ENCODE measurements at places on chromosomes 12 and 14.

DNA sequence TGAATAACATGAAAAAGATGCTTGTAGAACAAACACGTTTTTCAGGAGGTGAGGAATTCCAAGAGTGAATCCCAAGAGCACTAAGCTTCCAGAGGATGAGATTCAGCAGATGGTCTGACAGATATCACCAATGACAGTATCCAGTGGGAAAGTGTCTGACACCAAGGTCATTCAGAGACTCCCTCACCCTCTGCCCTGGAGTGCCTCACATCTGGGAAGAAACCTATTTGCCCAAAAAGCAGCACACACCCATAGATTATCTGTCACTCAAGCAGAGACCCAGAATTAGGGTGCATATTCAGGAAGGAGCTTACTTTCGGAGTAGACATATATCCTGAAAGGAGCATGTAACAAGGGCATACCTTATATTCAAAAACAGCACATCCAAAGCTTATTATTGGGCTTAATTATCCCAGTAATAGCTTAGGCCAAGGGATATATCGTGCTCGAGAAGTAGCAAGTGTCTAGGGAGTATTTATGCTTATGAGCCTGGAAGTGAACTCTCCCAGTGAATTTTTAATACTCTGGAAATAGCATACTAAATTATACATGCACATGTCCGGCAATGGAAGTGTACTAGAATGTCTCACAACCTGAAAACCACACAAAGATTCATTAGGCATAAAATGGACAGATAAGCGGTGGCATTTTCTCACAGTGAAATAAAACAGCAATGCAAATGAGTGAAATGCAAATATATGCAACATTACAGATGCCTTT is 998.1 kb upstream of the TMEM132C start:
- H3K4me3 ChIP-seq = no peak overlapping the region
- H3K36me3 ChIP-seq = no peaks in the 10 kb centered on the region
- H3K27me3 ChIP-seq = no peaks in the 10 kb centered on the region
- H3K27ac ChIP-seq = no peak overlapping the region
- no peak for DNase-seq

DNA sequence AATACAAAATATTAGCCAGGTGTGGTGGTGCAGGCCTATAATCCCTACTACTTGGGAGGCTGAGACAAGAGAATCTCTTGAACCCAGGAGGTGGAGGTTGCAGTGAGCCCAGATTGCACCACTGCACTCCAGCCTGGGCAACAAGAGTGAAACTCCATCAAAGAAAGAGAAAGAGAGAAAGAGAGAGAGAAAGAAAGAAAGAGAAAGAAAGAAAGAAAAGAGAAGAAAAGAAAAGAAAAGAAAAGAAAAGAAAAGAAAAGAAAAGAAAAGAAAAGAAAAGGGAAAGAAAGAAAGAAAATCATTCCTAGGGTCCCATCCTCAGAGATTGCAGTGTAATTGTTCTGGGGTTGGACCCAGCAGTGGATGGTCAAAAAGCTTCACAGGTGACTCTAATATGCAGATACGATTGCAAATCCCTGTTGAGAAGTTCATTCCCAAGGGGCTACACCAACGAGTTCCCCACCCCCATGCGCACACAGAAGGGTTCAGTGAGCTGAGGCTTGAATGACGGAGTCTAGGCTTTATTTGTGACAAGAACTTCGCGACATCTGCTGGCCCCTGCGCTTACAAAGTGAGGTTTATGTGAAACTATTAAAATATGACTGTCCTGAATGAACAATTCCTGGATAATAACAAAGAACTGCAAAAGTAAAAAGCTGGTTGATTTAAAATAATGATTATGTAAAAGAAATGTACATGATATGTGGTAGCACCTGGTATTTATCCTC is 17.4 kb upstream of the RNASE12 start:
- no peaks in the 10 kb centered on the region for H3K36me3 ChIP-seq
- peaks cover 24% of the 10 kb centered on the region for H3K4me1 ChIP-seq
- H3K27me3 ChIP-seq = no peaks in the 10 kb centered on the region
- H3K4me3 ChIP-seq = no peak overlapping the region
- no peak overlapping the region for H3K27ac ChIP-seq

GRCh38 chr12:65892841-65893251 is 68.6 kb downstream of the HMGA2 start:
- no peak overlapping the region for H3K4me3 ChIP-seq
- H3K27ac ChIP-seq = no peak overlapping the region
- H3K4me1 ChIP-seq = no peaks in the 10 kb centered on the region
- DNase-seq = no peak

DNA sequence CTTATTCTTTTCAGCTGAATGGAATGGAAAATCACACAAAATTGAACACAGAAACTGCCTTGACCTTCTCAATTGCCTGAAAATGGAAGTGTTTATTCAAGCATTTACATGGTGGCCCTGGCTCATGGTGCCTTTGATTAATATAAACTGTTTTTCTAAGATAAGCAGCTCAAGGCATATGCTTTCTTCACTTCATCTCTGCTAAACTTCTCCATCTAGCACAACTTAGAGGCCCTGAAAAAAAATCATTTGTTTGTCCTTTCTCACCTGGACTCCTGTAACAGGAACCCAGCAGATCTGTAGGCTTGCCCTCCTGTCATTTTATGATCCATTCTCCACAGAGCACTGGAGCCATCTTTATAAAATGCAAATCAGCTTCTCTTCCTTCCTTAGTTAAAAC is 117.5 kb upstream of the KRR1 start:
- no peak for DNase-seq
- no peaks in the 10 kb centered on the region for H3K36me3 ChIP-seq
- no peaks in the 10 kb centered on the region for H3K27me3 ChIP-seq
- H3K27ac ChIP-seq = no peak overlapping the region
- H3K4me1 ChIP-seq = no peaks in the 10 kb centered on the region

- peak; percentile 55 for DNase-seq
- H3K4me1 ChIP-seq = no peaks in the 10 kb centered on the region
- H3K27ac ChIP-seq = no peak overlapping the region
- H3K36me3 ChIP-seq = no peaks in the 10 kb centered on the region
These were observed 25.8 kb upstream of the STRAP start for GRCh38 chr12:15856097-15856982.

- H3K4me1 ChIP-seq = peaks cover 14% of the 10 kb centered on the region
- no peak for DNase-seq
- no peaks in the 10 kb centered on the region for H3K36me3 ChIP-seq
- H3K27ac ChIP-seq = peak within 1 kb of the TSS; percentile 31
- H3K4me3 ChIP-seq = no peak within 1 kb of the TSS
- no peaks in the 10 kb centered on the region for H3K27me3 ChIP-seq
These were observed at the start of gene TNS2 for GRCh38 chr12:53049571-53050318. Gene TNS2, plus strand, starts transcription at chr12:53050065. Its CDS starts 121 bp downstream, at chr12:53050186.

DNA sequence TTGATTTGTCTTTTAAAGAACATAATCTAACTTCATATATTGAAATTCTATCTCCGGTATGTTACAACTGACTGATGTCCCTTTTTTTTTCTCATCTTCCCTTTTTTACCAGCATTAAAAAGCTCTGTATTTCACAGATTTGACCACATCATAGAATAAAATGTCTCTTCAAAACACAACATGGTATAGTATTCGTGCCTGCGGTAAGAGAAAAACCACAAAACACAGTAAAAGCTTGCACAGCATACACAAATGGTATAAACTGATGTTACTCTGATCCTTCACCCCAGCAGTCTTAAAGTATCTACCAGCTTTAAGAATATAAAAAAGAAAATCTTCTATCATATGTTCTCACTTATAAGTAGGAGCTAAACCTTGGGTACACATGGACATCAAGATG is 83.4 kb downstream of the HECTD1 start:
- no peaks in the 10 kb centered on the region for H3K27me3 ChIP-seq
- H3K4me3 ChIP-seq = no peak overlapping the region
- no peak overlapping the region for H3K27ac ChIP-seq
- DNase-seq = no peak
- peaks cover 22% of the 10 kb centered on the region for H3K36me3 ChIP-seq
- peaks cover 31% of the 10 kb centered on the region for H3K4me1 ChIP-seq
